ENCODE measurements at places on chromosomes 2 and 18.

DNA sequence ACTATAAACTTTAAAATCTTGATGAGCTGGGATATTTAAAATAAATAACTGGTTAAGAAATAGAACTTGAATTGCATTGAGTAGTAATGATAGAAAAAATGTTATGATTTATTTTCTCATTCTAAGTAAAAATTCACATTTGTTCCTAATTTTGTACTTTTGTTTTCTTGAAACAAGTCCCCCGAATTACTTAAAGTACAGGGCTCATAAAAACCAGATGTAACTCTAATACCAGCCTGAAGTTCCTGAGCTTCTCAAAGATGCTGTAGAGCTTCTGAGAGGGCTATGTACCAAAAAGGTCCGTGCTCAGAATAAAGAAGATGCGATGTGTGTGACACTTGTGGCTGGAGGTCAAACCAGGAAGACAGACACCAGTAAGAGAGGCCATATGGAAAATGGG, 116.1 kb upstream of the TACR1 start:
- no peak for DNase-seq

DNA sequence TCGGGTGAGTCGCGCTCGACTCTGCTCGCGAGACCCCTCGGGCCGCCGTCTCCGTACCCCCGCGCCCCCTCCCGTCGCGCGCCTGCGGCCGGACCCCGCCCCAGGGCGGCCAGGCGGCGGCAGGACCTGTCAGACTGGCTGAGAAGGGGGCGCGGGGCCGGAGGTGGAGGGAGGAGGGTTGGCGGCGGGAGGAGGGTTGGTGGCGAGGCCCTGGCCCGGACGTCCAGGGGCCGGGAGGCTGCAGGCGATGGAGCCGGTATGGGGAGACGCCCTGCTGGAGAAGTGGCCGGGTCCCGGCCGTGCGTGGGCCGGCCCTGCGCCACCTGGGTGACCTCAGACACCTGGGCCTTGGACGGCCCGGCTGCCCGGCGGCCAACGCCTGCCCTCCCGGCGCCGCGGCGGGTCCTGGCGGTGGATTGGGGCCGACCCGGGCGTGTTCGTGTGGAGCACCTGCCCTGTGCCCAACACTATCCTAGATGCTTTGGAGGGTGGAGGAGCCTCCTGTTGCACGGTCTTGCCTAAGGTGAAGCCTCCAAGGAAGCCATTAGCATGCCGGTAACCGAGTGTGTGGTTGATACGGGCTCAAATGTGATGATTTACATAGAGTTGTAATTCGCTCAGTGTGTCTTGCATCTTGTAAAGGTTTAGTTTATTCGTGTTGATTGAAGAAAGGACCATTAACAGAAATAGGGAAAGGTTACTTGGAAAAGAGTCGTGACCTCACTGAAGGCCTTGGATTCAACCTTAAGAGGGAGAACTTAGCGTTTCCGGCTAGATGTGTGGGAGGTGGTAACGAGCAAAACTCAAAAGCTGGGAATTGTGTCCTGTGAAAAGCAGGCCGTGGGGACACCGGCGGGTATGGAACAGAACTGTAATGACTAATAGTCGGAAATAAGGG, 550 bp downstream of the MYL12B start:
- peak; percentile 16 for DNase-seq

DNA sequence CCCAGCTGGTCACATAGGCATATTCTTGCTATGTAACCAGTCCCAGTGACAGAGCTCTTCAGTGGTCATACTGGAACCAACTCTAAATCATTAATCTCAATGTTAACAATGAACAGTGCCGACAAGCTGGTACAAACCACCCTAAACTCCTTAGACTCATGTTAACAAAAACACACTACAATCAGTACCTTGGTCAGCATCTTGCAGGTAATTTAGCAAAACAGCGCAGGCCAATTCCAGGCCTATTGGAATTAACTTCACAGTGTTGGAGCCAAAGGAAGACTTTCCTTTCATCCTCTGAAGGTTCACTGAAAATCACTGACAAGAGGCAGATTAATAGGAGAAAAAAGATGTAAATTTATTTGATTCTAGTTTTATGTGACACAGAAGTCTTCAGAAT, 396.4 kb downstream of the PIK3C3 start:
- no peak for DNase-seq

GRCh38 chr2:199042660-199043379, 414.9 kb downstream of the SATB2 start:
- no peak for DNase-seq

DNA sequence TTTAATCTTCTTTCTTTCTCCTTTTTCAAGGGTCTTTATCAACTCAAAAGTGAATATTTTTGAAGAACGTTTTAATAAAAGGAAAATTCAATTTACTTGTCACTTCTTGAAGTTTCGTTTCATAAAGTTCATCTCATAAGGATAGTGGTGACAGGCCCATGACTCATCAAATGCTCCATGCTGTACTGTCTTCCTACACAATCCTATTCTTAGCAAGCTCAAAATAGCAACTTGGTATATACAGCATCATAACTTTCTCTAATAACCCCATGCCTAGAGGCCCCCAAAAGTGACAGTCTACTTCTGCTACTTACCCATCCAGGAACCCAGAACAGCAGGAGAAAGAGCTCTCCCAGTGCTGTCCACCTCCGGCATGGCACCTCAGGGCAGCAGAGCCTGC, 7.7 kb downstream of the FBXO15 start:
- no peak for DNase-seq

GRCh38 chr2:96532641-96533291, 3.8 kb upstream of the ARID5A start:
- no peak for DNase-seq

GRCh38 chr18:74895686-74896085, 298.0 kb downstream of the ZNF407 start:
- DNase-seq, result no peak

GRCh38 chr2:151363709-151364108, 6.3 kb downstream of the TNFAIP6 start:
- DNase-seq, result no peak

DNA sequence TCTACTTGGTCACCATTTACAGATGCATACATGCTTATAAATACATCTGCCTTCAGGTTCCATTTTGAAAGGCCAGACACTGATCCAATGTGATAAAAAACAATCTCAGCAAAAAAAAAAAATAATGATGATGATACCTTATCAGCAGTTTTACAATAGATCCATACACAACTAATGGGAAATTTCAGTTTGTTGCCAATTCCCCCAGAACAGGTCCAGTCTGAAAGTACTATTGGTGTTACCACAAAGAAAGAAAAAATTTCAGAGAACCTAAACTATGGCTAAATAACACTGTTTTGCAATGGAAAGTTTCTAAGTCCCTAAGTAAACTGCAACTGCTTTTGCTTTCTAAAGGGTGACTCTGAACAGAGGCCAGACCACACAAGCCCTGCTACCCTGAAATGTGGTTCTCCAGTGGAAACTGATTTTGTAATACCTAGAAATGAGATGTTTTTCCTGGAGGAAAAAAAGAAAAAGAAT, 54.1 kb downstream of the LPIN2 start:
- no peak for DNase-seq

Data from activated T-helper 1 cell treated with Interleukin-2 at 50 U/mL for 16 hours (primary cell).